ENCODE measurements at places on chromosomes 7 and 10.

GRCh38 chr7:27181795-27182275 is 3.2 kb downstream of the HOXA11 start:
- DNase-seq, result no peak

- DNase-seq, result no peak
These were observed 1.0 kb upstream of the ITGA8 start for GRCh38 chr10:15720635-15721287.

DNA sequence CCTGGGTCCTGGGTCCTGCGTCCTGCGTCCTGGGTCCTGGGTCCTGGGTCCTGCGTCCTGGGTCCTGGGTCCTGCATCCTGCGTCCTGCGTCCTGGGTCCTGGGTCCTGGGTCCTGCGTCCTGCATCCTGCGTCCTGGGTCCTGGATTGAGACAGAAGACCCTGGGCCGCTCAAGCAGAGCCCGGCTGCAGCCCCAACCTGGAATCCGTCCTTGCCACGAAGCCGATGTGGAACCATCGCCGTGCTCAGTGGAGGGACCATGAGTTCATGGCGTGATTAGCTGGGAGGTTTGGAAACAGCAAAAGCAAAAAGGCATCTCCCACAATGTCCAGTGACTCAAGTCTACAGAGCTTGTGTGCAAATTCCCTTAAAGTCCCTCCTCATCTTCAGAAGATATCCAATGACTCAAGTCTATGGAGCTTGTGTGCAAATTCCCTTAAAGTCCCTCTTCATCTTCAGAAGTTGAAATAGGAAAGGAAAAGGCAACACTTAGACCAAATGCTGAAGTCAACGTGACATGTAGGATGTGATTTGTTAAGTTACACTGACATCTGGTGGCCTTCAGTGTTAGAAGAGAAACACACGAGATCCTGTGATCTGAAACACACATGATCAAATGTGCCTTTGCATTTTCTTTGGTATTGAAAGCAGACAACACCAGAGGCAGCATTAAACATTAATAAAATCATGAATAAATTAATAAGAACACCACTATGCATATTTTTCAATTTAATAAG is 179.9 kb downstream of the PTPRN2 start:
- peak; percentile 5 for DNase-seq

GRCh38 chr10:124225467-124226270 is 132.3 kb upstream of the CHST15 start:
- DNase-seq, result no peak

DNA sequence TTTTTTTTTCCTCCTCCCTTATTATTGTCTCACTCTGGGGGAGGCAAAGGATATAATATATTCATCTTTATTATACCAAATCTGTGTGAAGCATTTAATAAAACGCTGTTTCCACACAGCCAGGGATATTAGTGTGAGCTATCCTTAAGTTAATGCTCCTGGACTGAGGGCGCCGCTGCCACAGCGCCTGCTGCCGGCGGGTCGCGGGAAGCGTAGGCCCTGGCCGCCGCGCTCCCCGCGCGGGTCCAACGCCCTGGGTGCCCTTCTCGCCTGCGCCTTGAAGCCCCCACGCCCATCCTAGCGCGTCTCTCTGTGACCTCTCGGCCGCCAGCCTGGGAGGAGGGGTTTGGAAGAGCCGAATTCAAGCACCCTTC is 9.5 kb upstream of the LBX1 start:
- no peak for DNase-seq

DNA sequence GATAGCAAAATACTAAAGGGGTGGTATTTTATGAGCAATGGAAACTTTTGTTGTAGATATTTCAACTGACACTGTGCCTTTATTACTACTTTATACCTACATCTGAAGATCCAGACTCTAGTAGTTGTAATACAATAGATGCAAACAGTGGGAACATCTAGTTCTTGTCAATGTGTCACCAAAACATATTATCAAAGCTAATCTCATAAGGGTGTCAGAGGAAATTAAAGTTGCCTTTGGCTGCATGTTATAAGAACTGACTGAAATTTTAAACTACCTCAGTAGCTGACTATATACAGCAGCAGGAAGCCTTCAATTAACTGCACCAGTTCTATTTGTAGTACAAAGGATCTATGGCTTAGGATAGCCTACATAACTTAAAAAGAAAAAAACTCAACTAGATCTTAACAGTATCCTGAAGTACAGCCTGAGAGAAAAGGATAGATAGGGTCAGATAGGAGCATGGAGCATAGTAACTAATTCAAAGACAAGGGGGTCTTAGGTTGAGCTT is 30.9 kb downstream of the HDAC9 start:
- DNase-seq, result no peak

GRCh38 chr10:78309536-78310237 is 276.0 kb downstream of the RPS24 start:
- DNase-seq, result no peak

Data from fibroblast of skin of right biceps (primary cell).